ENCODE measurements at places on chromosomes 6 and 20.

DNA sequence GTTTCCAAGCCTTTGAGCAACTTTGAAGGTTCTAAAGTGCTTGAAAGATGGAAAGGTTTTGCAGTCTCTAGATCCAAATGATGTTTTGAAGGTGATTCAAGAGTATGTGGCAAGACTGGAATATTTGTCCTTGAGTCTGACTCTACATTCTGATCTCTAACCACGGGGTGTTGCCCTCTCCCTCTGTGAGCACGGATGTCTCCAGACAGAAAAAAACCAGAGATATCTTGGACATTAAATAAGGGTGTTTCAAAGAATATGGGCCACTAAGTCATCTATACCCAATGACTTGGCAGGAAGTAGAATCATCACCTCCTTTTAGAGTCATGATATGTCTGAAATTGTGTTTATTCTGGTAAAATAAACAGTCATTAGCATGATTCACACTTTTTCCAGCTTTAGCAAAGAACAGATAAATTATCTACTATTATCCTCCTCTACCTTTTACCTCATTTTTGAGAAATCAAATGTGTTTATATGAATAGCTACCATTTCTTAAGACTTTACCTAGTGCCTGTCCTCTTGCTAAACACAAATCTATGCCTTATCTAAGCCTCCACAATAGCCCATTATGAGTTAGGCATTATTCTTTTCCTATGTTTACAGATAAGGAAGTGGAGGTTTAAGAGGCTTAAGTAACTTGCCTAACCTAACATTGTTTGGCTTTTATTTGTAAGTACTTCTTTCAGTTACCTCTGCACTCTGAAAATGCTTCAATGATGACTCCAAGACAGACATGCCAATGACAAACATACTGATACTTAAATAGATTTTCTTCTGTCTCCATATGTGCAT is 384.4 kb downstream of the BMP2 start:
- DNase-seq, result no peak

GRCh38 chr6:112429226-112429625 is 82.1 kb downstream of the RFPL4B start:
- no peak for DNase-seq

DNA sequence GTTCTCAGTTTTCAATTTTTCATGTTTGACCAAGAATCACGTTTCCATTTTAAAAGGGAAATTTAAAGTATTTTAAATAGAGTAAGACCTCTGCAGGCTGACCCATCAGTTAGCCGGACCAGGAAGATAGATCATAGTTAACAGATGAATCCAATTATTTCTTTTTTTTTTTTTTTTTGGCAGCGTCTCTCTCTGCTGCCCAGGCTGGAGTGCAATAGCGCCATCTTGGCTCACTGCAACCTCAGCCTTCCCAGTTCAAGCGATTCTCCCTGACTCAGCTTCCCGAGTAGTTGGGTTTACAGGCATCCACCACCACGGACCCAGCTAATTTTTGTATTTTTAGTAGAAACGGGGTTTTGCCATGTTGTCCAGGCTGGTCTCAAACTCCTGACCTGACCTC is 256.7 kb upstream of the CNR1 start:
- DNase-seq, result no peak

GRCh38 chr20:5539691-5540090 is 210.5 kb upstream of the SHLD1 start:
- DNase-seq, result no peak

DNA sequence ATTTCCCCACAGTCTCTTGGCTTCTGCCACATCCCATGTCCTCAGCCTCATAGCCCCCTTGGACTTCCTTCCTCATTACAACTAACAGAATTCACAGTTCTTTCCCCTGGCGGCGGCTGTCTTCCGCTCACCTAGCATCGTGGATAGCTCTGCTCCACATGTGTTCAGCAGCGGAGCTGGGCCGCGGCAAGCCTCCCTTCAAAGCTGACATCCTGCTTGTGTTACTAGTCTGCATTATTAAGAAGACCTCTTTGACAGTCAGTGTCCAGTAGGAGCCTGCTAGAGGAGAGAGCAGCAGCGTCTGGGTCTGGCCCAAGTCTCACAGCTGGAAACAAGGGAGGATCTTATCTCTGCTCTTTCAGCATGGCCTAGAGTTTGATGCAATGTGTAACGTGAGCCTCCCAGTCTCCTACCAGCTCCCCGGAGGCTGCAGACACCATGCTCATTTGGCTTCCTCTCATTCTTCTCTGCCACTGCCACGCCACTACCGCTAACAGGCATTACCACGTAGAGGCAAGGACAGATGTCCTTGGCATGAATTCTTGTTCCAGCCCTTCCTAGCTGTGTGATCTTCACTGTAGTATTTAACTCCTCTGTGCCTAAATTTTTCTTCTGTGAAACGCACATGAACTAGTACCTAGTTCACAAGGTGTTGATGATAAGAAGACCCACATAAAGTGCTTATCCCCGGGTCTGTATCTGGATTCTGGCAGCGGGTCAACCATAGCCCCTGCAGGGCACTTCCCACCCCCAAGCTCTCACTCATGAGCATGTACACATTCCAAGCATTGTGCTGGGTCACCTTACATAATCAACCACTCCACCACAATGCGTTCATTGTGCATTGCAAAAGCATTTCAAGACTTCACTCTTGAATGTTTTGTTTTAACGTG is 107.1 kb upstream of the BACH2 start:
- DNase-seq, result no peak

DNA sequence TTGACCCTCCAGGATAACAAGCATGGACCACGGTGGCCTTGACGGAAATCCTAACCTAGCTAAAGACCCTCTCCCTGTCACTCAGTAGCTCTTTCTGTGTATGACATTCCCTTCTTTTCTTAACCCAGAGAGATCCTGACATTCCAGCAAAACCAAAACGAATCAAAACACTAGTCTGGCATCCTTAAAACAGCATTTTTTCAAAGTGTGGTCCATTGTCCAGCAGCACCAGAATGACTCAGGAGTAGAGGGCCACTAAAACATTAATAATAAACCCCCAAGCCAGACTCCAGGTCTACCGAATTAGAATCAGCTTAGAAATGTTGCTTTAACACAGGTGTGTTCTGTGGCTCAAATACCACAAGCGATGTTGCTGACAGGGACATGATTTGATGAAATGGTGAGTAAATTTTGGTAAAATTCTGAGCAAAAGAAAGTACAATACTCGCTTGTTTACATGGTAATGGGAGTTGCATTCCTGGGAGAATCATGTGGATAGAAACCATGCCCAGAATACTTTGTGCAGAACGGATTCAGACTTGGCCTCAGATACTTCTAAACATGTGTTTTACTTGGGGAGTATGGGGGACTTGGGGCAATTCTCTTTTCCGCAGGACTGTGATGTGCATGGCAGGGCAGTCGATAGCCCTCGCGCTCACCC is 174.2 kb upstream of the KCNG1 start:
- DNase-seq, result no peak

DNA sequence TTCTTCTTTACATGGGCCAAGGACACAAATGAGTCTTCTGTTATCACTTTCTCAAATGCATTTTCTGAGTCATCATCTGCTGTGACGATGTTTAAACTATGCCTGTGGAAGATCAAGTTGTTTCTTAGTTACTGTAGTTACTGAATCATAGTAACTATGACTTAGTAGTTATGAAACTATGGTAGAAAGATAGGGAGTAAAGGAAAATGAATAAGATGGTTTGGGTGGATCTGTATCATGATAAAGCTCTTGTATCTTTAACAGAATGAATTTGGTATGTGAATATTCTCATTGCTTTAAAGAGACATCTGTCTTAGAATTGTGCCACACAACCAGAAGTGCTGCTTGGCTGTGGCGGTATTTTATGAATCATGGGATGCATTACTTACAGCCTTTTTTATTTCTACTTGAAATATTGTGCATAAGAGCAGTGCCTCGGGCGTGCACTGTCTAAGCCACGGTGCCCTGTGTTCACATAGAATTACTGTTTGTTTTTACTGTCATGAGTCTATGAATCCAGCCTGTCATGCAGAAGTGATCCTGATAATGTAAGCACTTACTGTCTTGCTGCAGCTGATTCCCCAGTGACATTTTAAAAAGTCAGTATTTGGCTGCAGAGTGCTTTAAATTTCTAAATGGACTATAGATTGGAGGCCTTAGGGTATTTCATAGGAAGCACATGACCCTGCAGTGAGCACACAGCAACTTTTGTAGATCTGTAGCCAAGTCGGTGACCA is 215.2 kb downstream of the TMEM242 start:
- DNase-seq, result no peak

DNA sequence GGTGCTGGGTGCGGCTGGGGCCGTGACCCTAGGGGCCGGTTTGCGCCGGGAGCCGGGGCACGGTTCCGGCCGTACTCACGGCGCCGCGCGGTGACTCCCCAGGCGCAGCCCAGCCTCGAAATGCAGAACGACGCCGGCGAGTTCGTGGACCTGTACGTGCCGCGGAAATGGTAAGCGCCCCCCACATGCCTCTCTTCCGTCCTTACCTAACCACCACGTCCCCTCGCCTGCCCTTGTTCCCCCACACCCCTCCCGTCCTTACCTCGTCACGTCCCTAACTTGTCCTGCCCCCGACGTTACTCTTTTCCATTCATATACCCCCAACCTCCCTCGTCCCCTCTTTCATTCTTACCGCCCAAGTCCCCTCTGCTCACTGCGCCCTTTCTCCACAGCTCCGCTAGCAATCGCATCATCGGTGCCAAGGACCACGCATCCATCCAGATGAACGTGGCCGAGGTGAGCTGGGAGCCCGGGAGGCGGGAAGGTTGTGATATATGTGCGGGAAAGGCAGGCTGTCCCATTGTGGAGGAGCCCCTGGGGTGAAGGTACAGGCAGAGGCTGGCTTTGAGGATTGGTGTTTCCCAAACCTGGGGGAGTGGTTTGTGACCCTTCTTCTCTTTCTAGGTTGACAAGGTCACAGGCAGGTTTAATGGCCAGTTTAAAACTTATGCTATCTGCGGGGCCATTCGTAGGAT is 463 bp downstream of the RPS21 start:
- no peak for DNase-seq

GRCh38 chr20:32805721-32806120 is 14.0 kb upstream of the MAPRE1 start:
- DNase-seq, result no peak

DNA sequence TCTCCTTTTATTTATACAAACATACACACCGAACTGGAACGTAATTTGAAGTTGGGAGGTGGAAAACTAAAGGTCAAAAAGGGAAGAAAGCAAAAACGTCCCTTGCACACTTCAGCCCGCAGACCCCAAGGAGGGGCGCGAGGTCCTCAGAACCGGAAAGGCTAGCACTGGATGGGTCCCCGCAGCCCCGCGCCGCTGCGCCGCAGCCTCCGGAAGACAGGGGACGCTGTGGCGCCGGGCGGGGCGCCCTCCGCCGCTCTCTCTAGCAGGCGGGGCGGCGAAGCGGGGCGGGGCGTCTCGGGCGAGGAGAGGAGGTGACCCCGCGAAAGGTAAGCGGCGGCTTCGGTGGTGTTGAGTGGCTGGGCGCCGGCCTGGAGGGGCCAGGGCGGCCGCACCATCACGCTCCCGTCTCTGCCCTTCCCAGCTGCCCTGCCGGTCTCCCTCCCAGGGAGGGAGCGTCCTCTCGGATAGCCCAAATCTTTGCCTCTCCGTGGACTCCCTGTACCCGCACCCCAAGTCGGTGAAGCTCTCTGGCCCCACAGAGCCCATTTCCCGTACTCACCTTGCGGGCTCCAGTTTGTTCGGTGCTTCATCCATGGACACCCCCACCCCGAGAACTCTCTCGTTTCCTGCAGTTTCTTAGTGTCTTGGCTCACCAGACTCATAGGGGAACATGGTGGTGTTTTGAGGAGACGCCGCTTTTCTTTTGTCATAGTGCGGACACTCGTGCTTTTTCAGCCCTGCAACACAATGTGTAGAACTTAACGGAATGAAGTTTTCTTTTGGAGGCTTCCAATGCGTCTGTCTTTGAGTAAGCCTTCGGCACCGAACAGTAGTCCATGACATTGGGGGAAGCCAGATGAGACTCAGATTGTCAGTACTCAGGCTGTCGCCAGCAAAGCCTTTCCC is at the start of gene SMIM8:
Gene SMIM8 (plus strand): TSS at position 285 of the 909 bp plus-strand sequence. CDS start 14,444 bp downstream, outside the sequence.
- peak; percentile 62 for DNase-seq

DNA sequence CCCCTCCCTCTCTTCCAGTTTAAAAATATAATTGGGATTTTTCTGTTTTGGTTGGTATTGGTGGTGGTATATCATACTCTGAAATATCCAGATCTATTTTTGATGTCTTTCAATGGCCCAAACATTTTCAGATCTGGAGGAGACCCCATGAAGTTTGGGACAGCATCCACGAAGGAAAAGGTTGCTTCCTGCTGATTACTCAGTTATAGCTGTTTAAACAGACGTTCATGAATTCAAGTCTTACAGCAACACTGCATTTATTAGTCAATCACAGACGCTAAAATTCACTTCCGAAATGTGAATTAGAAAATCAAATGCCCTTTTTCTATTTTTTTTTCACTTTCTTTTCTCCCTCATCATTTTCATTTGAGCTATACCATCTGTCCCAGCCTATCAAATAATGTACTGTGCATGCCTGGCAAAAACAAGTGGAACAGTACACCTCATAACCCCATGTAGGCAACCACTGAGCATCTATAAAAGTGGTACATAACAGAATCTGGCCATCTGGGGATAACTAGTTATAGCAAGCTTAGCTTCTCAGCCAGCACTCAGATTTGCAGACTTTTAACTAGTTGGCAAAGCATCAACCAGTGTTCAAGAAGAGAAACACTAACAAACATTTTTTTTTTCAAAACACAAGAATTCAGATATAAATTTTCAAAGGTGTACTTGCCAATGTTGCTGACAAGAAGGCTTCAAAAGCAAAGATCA is 124.5 kb downstream of the HIVEP2 start:
- no peak for DNase-seq

GRCh38 chr6:39496915-39497314 is 174.4 kb upstream of the KCNK16 start:
- DNase-seq, result no peak

- no peak for DNase-seq
Measured at GRCh38 chr6:34451192-34451591, 14.7 kb upstream of the PACSIN1 start.

- DNase-seq, result no peak
Measured at GRCh38 chr6:63821442-63821841, 185.8 kb downstream of the PHF3 start.
